ENCODE measurements at places on chromosomes 16 and 17. TPM values are rescaled to one million over a fixed set of nuclear protein-coding genes. Genes with fewer than 3 reads are reported as not detected.

Gene SLFN12
- total RNA-seq: 6.3 TPM

DNA sequence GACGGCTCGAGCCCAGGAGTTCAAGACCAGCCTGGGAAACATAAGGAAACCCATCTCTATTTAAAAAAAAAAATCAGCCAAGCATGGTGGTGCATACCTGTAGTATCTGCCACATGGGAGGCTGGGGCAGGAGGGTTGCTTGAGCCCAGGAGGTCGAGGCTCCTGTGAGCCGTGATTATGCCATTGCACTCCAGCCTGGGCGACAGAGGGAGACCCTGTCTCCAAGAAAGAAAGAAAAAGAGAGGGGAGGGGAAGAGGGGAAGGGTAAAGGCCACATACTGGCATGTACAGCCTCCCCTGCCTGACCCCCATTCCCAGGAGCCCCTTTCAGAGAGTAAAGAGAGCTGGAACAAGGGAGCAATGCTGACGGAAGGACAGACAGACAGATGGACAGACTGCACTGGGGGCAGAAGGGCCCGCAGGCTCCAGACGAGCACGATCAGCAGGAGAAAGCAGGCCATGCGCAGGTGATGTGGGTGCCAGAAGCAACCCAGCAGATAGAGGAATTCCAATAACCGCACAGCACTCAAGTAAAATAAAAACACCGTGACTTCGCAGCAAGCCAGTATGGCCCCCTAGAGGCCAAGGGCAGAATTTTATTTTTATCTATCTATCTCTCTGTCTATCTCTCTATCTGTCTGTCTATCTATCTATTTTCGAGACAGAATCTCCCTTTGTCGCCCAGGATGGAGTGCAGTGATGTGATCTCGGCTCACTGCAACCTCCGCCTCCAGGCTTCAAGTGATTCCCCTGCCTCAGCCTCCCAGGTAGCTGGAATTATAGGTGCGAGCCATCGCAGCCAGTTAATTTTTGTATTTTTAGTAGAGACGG lies 27.1 kb upstream of the SNN start:
- H3K4me1 ChIP-seq: peaks cover 23% of the 10 kb centered on the region
- H3K27me3 ChIP-seq: no peaks in the 10 kb centered on the region
- H3K4me3 ChIP-seq: peak overlapping the region; percentile 44
- peak overlapping the region; percentile 89 for H3K27ac ChIP-seq
- peak; percentile 83 for DNase-seq

GRCh38 chr17:41711669-41712400 lies at the start of gene GAST:
GAST (plus strand) TSS chr17:41712331; CDS start chr17:41715437, 3,106 bp downstream.
- no peaks in the 10 kb centered on the region for H3K4me1 ChIP-seq
- H3K4me3 ChIP-seq: no peak within 1 kb of the TSS
- no peaks in the 10 kb centered on the region for H3K36me3 ChIP-seq
- H3K27ac ChIP-seq: no peak within 1 kb of the TSS
- H3K27me3 ChIP-seq: no peaks in the 10 kb centered on the region

DNA sequence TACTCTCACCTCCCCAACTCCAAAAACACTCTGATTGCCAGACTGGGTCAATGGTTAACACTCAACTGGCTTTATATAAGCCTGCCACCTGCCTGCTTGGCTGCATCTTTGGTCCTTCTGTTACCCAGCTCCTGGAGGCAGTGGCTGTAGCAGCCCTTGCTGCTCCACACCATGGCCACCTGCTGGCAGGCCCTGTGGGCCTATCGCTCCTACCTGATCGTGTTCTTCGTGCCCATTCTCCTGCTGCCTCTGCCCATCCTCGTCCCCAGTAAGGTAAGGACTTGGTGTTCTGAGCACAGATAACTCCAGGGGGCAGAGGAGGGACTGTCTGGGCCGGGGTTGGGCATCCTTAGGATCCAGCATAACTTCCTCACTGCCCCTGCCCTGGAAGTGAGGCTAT lies at the start of gene SLC13A2:
TSS of gene SLC13A2 (plus strand) at position 103 of the 400 bp plus-strand sequence. CDS start at position 172, 69 bp downstream.
- H3K4me3 ChIP-seq: no peak within 1 kb of the TSS
- H3K4me1 ChIP-seq: peaks cover 11% of the 10 kb centered on the region
- no peaks in the 10 kb centered on the region for H3K36me3 ChIP-seq
- no peaks in the 10 kb centered on the region for H3K27me3 ChIP-seq
- no peak within 1 kb of the TSS for H3K27ac ChIP-seq

Gene CNTNAP4
- total RNA-seq: not detected

- no peak overlapping the region for H3K4me3 ChIP-seq
- peaks cover 7% of the 10 kb centered on the region for H3K27me3 ChIP-seq
- no peaks in the 10 kb centered on the region for H3K36me3 ChIP-seq
- no peak for DNase-seq
Measured at GRCh38 chr16:1099189-1100083, 3.4 kb upstream of the C1QTNF8 start.

GRCh38 chr17:6591599-6592158 lies 35.3 kb upstream of the PITPNM3 start:
- H3K4me1 ChIP-seq: peaks cover 21% of the 10 kb centered on the region
- no peaks in the 10 kb centered on the region for H3K27me3 ChIP-seq
- peak; percentile 95 for DNase-seq
- H3K27ac ChIP-seq: peak overlapping the region; percentile 64

DNA sequence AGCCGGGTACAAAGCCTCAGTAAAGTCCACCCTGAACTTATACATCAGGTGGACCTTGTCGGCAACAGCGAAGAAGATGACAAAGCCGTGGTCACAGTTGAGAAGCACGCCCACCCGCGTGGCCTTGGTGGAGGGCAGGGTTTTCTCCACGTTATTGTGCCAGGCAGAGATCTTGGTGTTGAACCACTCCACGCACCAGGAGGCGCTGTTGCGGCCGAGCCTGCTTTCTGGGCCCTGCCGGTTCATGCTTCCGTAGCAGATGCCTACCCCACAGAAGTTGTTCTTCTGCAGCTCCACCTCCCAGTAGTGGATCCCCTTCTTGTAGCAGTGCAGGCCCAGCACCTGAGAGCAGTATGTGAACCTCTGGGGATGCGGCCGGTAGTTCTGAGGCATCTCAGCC lies 22.1 kb downstream of the TRIM25 start:
- no peak overlapping the region for H3K27ac ChIP-seq
- no peaks in the 10 kb centered on the region for H3K4me1 ChIP-seq
- H3K4me3 ChIP-seq: no peak overlapping the region
- no peak for DNase-seq

DNA sequence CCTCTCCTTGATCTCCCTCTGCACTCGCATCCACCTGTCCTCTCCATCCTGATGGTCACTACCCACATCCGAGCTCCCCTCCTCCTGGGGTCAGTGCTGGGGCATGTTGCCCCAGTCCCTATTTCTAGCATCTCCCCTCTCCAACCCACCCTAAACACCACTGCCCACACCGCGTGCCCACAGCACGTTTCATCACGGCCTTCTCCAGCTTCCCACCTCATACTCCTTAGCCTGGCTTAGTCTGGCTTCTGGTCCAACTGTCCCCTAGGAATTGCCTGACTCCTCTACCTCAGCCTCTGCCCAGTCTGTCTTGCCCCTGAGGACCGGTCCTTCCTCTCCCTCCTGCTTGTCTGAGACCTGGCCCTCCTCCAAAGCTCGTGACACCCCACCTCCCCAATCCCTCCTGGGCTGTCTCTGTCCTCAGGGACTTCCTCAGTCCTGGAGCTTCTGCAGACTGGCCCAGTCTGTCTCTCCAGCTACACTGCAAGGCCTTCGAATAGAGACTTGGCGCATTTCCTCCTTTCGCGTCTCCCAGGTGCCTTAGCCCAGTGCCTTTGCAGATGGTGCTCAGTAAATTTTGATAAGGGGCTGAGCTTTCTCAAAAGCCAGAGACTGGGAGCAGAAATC lies 4.9 kb downstream of the ALOX15 start:
- no peak for DNase-seq
- no peaks in the 10 kb centered on the region for H3K4me1 ChIP-seq
- no peak overlapping the region for H3K27ac ChIP-seq
- no peaks in the 10 kb centered on the region for H3K36me3 ChIP-seq
- no peak overlapping the region for H3K4me3 ChIP-seq

Gene KRT27
- not detected for total RNA-seq

GRCh38 chr16:17037499-17037898 lies 433.3 kb downstream of the XYLT1 start:
- DNase-seq: no peak
- H3K4me1 ChIP-seq: no peaks in the 10 kb centered on the region
- no peaks in the 10 kb centered on the region for H3K27me3 ChIP-seq
- H3K4me3 ChIP-seq: no peak overlapping the region
- no peaks in the 10 kb centered on the region for H3K36me3 ChIP-seq

GRCh38 chr16:88466175-88466862 lies 13.2 kb downstream of the ZFPM1 start:
- no peak for DNase-seq
- H3K27ac ChIP-seq: no peak overlapping the region
- no peaks in the 10 kb centered on the region for H3K36me3 ChIP-seq
- no peaks in the 10 kb centered on the region for H3K27me3 ChIP-seq
- H3K4me3 ChIP-seq: no peak overlapping the region
- H3K4me1 ChIP-seq: no peaks in the 10 kb centered on the region

Gene TMEM235
- total RNA-seq: not detected

- H3K27ac ChIP-seq: no peak overlapping the region
- H3K36me3 ChIP-seq: peaks cover 6% of the 10 kb centered on the region
- no peak overlapping the region for H3K4me3 ChIP-seq
- H3K27me3 ChIP-seq: peaks cover 16% of the 10 kb centered on the region
- no peak for DNase-seq
Measured at GRCh38 chr17:81025741-81026129, 9.2 kb upstream of the BAIAP2 start.

DNA sequence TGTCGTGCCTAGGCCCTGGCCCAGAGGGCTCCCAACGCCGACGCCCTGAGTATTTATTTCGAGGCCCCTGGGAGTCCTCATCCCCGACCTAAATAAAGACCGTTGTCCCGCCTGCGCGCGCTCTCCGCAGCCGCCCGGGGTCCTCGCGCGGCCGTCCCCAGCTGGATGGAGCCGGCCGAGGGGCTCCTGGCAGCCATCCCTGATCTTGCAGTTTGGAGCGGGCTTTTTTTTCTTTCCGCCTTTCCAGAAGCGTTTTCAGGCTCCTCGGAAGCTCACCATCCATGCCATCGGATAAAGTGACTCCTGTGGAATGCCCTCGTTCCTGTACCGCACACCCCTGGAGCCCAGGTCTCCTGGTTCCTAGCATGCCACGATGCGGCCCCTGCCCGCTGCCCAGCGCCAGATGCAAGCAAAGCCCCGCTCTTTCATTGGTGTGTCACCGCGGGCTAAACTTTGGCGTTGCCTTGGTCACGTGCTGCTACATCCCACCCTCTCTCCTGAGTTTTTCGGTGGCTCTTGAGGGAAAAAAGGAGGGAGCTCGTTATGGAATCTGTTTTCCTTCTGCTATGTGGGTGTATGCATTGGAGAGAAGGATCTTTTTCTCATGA lies 716 bp downstream of the TMEM94 start:
- H3K27ac ChIP-seq: peak overlapping the region; percentile 90
- peak overlapping the region; percentile 86 for H3K4me3 ChIP-seq
- DNase-seq: peak; percentile 14
- H3K27me3 ChIP-seq: no peaks in the 10 kb centered on the region
- H3K36me3 ChIP-seq: no peaks in the 10 kb centered on the region

Gene PRAC2
- total RNA-seq: not detected

Gene KRTAP1-5
- total RNA-seq: not detected

GRCh38 chr16:71859762-71860521 lies 14.2 kb downstream of the ATXN1L start:
- H3K4me3 ChIP-seq: no peak overlapping the region
- H3K4me1 ChIP-seq: no peaks in the 10 kb centered on the region
- H3K27me3 ChIP-seq: no peaks in the 10 kb centered on the region
- DNase-seq: no peak

GRCh38 chr17:51391982-51392654 lies 131.8 kb downstream of the UTP18 start:
- H3K4me1 ChIP-seq: peaks cover 9% of the 10 kb centered on the region
- H3K27ac ChIP-seq: no peak overlapping the region
- no peaks in the 10 kb centered on the region for H3K36me3 ChIP-seq
- DNase-seq: no peak

- H3K36me3 ChIP-seq: peaks cover 20% of the 10 kb centered on the region
- H3K27me3 ChIP-seq: no peaks in the 10 kb centered on the region
- H3K27ac ChIP-seq: peak overlapping the region; percentile 95
- H3K4me1 ChIP-seq: peaks cover 19% of the 10 kb centered on the region
- DNase-seq: peak; percentile 96
Measured at GRCh38 chr17:36545465-36546417, 1.0 kb downstream of the GGNBP2 start.

Gene MFAP4
- total RNA-seq: not detected

Gene C16orf54
- total RNA-seq: not detected

- DNase-seq: no peak
- no peak overlapping the region for H3K27ac ChIP-seq
- no peaks in the 10 kb centered on the region for H3K4me1 ChIP-seq
- H3K4me3 ChIP-seq: no peak overlapping the region
- no peaks in the 10 kb centered on the region for H3K36me3 ChIP-seq
- no peaks in the 10 kb centered on the region for H3K27me3 ChIP-seq
Measured at GRCh38 chr17:82964851-82965341, 114.5 kb upstream of the METRNL start.

GRCh38 chr16:83392743-83393142 lies 415.0 kb upstream of the HSBP1 start:
- H3K4me3 ChIP-seq: no peak overlapping the region
- no peaks in the 10 kb centered on the region for H3K27me3 ChIP-seq
- H3K4me1 ChIP-seq: no peaks in the 10 kb centered on the region

- H3K27ac ChIP-seq: no peak overlapping the region
- no peaks in the 10 kb centered on the region for H3K27me3 ChIP-seq
- no peak overlapping the region for H3K4me3 ChIP-seq
- DNase-seq: no peak
Measured at GRCh38 chr16:21722771-21723455, 59.1 kb downstream of the OTOA start.

DNA sequence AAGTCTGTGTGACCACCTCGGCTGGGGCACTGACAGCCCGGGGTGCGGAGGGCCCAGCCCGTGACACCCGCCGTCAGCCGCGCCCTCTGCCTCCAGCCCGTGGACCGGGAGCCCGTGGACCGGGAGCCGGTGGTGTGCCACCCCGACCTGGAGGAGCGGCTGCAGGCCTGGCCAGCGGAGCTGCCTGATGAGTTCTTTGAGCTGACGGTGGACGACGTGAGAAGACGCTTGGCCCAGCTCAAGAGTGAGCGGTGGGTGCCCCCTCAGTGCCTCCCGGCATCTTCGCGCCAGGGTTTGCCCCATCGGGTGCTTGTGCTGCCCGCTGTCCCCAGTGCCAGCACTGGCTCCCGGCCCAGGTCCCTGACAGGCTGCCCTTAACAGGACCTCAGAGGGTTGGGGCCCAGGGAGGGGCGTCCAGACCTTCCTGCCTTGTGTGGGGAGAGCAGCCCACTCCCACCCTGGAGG lies 13.7 kb downstream of the CENPX start:
- no peak for DNase-seq
- H3K27ac ChIP-seq: no peak overlapping the region
- H3K36me3 ChIP-seq: peaks cover 12% of the 10 kb centered on the region
- no peak overlapping the region for H3K4me3 ChIP-seq

Gene TEKT5
- not detected for total RNA-seq

Measured in MCF 10A (cell line).